HFFc6 (cell line): ENCODE measurements at places on chromosomes 2 and 18.

GRCh38 chr2:67848551-67849285 is 214.1 kb downstream of the C1D start:
- no peak overlapping the region for H3K27ac ChIP-seq
- H3K4me3 ChIP-seq = no peak overlapping the region
- peaks cover 46% of the 10 kb centered on the region for H3K4me1 ChIP-seq

GRCh38 chr18:58231930-58232329 is 187.9 kb downstream of the NEDD4L start:
- H3K27ac ChIP-seq = no peak overlapping the region
- no peaks in the 10 kb centered on the region for H3K36me3 ChIP-seq
- H3K4me3 ChIP-seq = no peak overlapping the region
- H3K27me3 ChIP-seq = peaks cover 2% of the 10 kb centered on the region
- peaks cover 40% of the 10 kb centered on the region for H3K4me1 ChIP-seq

- no peak overlapping the region for H3K4me3 ChIP-seq
- H3K36me3 ChIP-seq = no peaks in the 10 kb centered on the region
- DNase-seq = no peak
- peaks cover 44% of the 10 kb centered on the region for H3K4me1 ChIP-seq
- no peak overlapping the region for H3K27ac ChIP-seq
Measured at GRCh38 chr18:9177031-9177430, 40.5 kb downstream of the ANKRD12 start.

GRCh38 chr2:48512571-48512970 is 17.4 kb upstream of the STON1 start:
- peaks cover 22% of the 10 kb centered on the region for H3K36me3 ChIP-seq
- H3K27ac ChIP-seq = no peak overlapping the region
- H3K4me3 ChIP-seq = no peak overlapping the region
- H3K27me3 ChIP-seq = no peaks in the 10 kb centered on the region
- H3K4me1 ChIP-seq = peaks cover 29% of the 10 kb centered on the region

DNA sequence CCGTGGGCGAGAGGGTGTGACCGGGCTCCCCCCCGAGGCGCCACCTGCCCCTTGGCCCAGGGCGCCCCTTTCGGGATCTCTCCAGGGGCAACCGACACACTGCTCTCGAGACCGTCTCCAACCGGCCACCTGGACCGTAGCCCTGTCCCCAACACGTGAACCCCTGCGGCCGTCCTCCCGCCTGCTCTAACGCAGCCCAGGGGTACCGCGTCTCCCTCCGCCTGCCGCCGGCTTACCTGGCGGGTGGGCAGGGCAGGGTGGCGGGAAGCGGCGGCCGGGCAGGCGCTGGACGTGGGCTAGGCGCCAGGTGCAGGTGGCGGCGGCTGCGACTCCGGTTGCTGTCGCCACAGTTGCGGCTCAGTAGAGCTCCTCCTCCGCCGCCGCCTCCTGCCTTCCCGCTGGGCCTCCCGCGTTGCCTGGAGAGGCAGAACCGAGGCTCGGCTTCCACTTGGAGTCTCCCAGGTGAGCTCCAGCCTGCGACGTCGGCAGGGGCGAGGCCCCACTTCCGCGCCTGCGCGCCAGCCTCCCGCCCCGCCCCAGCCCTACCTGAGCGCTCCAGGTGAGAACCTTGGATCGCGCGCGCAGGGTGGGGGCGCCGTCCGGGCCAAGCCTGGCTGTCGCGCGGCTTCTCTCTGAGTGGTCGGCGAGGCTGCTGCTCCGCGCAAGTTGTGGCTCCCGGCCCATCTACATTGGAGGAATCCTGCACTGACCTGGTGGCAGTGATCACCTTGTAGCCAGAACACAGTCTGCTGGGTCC is at the start of gene GALNT3:
Gene GALNT3, minus strand, starts transcription at position 469 of the 757 bp plus-strand sequence. CDS start 23,547 bp downstream, outside the sequence.
- peak within 1 kb of the TSS; percentile 83 for H3K4me3 ChIP-seq
- H3K4me1 ChIP-seq = peaks cover 47% of the 10 kb centered on the region
- H3K27ac ChIP-seq = no peak within 1 kb of the TSS
- no peak for DNase-seq

- peaks cover 49% of the 10 kb centered on the region for H3K36me3 ChIP-seq
- H3K4me1 ChIP-seq = peaks cover 75% of the 10 kb centered on the region
- DNase-seq = peak; percentile 68
- H3K27me3 ChIP-seq = no peaks in the 10 kb centered on the region; the same call in 1 of the 2 replicates
Measured at GRCh38 chr2:69549421-69549820, 94.1 kb downstream of the AAK1 start.

DNA sequence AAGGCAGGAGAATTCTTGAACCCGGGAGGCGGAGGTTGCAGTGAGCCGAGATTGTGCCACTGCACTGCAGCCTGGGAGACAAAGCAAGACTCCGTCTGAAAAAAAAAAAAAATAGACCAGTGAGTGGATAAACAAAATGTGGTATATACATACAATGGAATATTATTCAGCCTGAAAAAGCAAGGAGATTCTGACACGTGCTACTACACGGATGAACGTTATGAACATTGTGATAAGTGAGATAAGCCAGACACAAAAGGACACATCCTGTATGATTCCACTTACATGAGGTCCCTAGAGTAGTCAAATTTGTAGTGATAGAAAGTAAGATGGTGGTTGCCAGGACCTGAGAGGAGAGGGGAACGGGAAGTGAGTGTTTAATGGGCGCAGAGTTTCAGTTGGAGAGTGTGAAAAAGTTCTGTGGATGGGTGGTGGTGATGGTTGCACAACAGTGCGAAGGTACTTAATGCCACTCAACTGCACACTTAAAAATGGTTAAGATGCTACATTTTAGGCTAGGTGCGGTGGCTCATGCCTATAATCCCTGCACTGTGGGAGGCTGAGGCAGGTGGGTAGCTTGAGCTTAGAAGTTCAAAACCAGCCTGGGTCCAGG is 38.3 kb downstream of the NIFK start:
- peaks cover 51% of the 10 kb centered on the region for H3K4me1 ChIP-seq
- DNase-seq = no peak
- no peak overlapping the region for H3K4me3 ChIP-seq
- H3K27ac ChIP-seq = no peak overlapping the region
- H3K36me3 ChIP-seq = no peaks in the 10 kb centered on the region

- H3K4me3 ChIP-seq = no peak overlapping the region
- no peak for DNase-seq
- peaks cover 35% of the 10 kb centered on the region for H3K36me3 ChIP-seq
- no peaks in the 10 kb centered on the region for H3K27me3 ChIP-seq
- H3K4me1 ChIP-seq = peaks cover 66% of the 10 kb centered on the region
Measured at GRCh38 chr2:149564983-149565382, 22.6 kb downstream of the MMADHC start.

DNA sequence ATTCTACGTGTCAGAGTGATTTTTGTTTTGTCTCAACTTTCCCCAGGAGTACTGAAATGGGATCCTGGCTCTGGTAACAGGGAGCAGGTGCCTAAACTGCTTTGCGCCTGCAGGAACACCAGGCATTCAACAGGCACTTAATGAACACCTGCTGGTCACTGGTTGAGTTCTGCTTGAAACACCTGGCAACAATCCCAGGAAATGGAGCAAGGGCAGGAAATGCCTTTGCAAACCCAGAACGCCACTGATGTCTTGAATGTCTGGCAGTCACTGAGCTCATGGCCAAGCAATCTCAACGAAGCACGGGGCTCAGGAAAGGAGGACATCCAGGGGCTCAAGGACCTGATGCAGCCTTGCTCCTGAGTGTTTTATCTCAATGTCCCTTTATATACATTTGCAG is 360.0 kb upstream of the RAB6C start:
- no peaks in the 10 kb centered on the region; the same call in 1 of the 2 replicates for H3K27me3 ChIP-seq
- DNase-seq = no peak
- H3K27ac ChIP-seq = no peak overlapping the region
- no peaks in the 10 kb centered on the region for H3K36me3 ChIP-seq
- H3K4me3 ChIP-seq = no peak overlapping the region

DNA sequence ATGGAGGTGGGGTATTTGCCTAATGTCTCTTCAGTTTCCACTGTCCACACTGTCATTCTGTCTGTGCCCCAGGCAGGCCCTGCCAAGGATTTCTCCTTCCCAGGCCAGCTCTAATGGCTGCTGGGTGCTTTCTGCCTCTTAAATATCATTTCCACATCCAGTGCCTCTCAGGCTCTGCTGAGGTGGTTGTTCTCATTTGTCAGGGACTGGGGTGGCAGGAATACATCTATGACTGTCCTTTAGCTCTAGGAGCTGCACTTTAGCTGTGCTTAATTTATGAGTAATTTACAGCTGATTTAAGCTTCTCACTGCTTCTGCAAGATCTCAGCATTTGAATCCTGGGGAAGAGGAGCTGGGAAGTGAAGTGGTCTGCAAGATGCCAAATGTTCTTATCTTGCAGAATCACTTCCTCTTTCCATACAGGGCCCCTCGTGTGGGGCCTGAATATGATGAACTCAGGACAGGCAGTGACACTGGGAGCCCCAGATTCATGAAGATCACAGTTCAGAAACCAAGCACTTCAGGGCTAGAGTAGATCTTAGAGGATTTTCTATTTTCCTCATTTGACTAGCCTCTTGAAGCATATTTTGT is 150.2 kb downstream of the FSHR start:
- no peaks in the 10 kb centered on the region for H3K36me3 ChIP-seq
- DNase-seq = no peak
- no peak overlapping the region for H3K27ac ChIP-seq
- no peak overlapping the region for H3K4me3 ChIP-seq
- no peaks in the 10 kb centered on the region for H3K27me3 ChIP-seq
- no peaks in the 10 kb centered on the region for H3K4me1 ChIP-seq

DNA sequence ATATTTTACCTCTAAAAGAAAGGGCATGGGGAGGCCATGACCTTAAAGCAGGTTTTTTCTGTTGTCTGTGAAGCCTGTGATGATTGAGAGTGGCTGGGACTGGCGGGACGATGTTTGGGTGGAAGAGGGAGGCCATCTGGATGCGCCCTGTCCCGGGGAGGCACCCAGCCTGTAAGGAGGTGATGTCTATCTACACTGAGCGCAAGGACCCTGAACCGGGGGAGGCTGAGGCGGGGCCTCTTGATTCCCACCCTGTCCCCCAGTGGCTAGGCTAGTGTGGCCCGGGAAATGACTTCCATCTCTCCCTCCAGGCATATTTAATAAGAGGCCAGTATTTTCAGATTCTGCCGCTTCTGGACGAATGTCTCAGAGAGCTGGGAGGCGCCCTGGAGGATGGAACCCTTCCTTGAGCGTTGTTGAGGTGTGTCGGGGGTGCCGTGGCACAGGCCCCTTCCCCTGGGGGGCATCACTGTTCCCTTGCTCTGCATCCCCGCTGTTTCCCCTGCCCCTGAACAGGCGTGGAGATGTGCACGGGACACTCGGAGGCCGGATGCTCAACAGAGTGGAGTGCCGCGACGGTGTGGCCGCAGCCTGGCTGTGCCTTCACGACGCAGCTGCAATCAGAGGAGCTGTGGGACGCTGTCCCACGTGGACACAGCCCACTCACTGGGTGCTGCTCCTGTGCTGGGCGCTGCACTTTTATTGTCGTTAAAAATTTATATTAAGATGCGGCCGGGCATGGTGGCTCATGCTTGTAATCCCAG is 185.4 kb downstream of the LDLRAD4 start:
- DNase-seq = no peak
- H3K4me1 ChIP-seq = no peaks in the 10 kb centered on the region
- no peak overlapping the region for H3K4me3 ChIP-seq
- H3K36me3 ChIP-seq = no peaks in the 10 kb centered on the region; the same call in 1 of the 2 replicates

- peaks cover 4% of the 10 kb centered on the region; the same call in 1 of the 2 replicates for H3K27me3 ChIP-seq
- H3K27ac ChIP-seq = no peak overlapping the region
- H3K4me1 ChIP-seq = no peaks in the 10 kb centered on the region
- no peaks in the 10 kb centered on the region for H3K36me3 ChIP-seq
Measured at GRCh38 chr18:45386041-45386655, 229.1 kb upstream of the SLC14A2 start.

GRCh38 chr2:85132834-85133637 is at the start of gene TCF7L1:
Gene TCF7L1 (plus strand): TSS chr2:85133392. CDS start chr2:85133685, 293 bp downstream.
- peaks cover 10% of the 10 kb centered on the region for H3K4me1 ChIP-seq
- H3K27me3 ChIP-seq = no peaks in the 10 kb centered on the region; the same call in 1 of the 2 replicates
- DNase-seq = peak; percentile 71

DNA sequence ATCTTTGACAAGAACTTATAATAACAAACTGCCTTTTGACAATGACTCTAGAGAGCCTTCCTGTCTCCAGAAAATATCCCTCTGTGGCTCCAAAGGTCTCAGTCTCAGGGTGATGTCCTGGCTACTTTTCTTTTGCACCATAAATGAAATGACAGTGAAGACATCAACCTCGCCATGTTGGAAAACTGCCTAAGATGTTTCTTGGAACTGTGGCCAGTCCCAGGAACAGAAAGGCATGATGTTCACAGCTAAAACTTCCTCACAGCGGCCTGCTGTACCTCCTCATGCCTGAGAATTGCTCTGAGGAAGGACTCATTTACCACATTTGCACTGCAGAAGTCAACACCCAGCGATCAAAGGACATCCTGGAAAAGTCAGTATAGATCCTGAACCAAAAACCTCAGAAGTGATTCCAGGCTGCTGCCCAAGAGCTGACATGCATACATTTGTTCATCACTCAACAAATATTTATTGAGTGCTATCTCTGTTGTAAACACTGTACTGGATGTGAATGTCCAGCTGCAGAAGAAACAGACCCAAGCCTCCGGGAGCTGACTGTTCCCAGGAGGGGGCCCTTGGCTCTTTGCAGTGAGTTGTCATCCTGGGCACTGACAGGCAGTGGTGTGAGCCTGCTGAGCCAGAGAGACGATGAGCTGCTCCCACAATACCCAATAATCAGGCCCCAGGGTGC is 64.3 kb upstream of the ACSL3 start:
- peak overlapping the region; percentile 54 for H3K27ac ChIP-seq
- no peaks in the 10 kb centered on the region for H3K27me3 ChIP-seq
- no peaks in the 10 kb centered on the region for H3K36me3 ChIP-seq
- DNase-seq = peak; percentile 36
- peaks cover 51% of the 10 kb centered on the region for H3K4me1 ChIP-seq

GRCh38 chr2:172726172-172726735 is 9.4 kb upstream of the RAPGEF4 start:
- no peak for DNase-seq
- peaks cover 18% of the 10 kb centered on the region; the same call in 1 of the 2 replicates for H3K27me3 ChIP-seq
- H3K36me3 ChIP-seq = no peaks in the 10 kb centered on the region
- no peak overlapping the region for H3K27ac ChIP-seq

DNA sequence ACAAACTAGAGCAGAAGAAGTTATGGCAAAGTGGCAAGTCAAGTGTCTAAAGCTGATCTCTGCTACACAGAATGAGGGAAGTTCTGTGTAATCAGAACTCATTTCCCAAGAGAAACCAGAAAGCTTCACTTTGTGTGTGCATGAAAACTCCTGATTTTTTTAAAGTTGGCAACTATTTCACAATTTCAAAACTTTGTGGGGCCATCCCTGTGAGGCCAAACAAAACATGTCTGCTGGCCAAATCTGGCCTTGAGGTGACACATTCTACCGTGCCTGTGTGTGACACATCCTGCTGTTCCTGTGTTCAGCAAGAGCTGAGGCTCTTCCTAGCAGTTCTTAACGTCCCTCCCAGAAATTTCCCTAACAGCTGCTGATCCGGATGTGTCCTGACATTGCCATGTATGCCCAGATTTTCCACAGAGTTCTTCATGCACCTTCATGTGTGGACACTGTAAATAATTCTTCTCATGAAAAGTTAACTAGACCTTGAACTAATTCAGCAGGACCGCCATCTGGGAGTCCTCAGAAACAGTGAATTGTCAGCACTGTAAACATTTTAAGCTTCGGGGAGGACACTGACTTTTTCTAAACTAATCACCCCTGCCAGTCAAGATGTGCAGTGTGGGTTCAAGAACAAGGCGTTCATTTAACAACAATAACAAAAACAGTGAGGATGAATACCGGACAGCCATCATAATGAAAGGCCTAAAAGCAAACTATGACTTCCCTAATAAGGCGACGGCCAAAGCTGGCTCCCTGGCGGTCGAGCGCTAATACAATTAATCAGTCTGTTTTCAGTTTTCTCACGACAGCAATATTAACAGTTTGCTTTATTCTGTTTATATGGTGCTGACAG is 99.0 kb downstream of the PLEKHM3 start:
- H3K4me3 ChIP-seq = 0 out of 2 replicates have a peak overlapping the region, but pooled peaks have one; percentile 5
- no peaks in the 10 kb centered on the region for H3K27me3 ChIP-seq
- peak; percentile 76 for DNase-seq
- H3K4me1 ChIP-seq = peaks cover 16% of the 10 kb centered on the region
- no peaks in the 10 kb centered on the region for H3K36me3 ChIP-seq

- H3K4me1 ChIP-seq = peaks cover 12% of the 10 kb centered on the region
- H3K27ac ChIP-seq = no peak overlapping the region
- peaks cover 17% of the 10 kb centered on the region for H3K36me3 ChIP-seq
- no peak overlapping the region for H3K4me3 ChIP-seq
Measured at GRCh38 chr2:31877008-31877407, 133.8 kb downstream of the MEMO1 start.
